ENCODE measurements at places on chromosomes 4 and X.

DNA sequence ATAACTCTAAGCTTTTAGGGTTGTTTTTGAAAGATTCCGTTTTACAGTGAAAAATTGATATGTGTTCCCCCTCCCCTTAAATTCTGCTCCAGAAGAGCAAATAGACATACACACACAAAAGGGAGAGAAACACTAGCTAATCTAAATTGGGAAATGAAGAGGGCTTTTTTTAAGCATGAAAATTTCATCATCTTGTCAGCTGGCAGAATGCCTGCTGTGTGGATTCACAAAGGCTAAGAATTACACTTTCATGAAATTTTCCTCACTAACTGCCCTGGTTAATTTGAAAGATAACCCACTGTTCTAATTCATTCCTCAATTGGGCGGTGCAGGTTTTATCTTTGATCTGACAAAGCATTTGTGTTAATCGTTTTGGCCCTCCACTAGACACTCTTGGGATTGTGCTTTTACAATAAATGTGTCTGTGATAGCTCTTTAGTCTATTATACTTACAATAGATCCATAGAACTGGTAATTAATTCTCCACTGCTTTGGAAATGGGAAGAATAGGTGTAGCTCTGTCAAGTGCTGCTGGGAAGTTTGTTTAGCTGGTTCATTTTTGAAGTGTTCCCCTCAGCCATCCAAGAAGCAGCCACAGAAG lies 152.9 kb downstream of the POLA1 start:
- DNase-seq = no peak

DNA sequence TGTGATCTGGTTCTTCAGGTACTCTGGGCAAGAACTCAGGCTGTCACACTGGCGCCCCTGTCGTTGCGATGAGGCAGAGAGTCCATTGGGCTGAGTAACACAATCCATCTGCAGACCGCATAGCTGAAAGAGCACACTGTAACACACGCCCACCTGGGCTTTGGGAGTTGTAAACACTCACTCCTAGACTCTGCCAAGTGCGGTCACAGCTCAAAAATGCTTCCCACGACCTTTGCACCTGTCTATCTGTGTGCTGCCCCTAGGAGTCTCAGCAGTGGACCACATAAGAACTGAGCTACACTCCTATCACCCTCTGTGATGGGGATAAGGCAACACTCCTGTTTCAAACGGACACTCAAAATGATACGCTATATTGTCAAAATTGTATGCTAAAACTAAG lies 2028.3 kb downstream of the PCDH7 start:
- no peak for DNase-seq

DNA sequence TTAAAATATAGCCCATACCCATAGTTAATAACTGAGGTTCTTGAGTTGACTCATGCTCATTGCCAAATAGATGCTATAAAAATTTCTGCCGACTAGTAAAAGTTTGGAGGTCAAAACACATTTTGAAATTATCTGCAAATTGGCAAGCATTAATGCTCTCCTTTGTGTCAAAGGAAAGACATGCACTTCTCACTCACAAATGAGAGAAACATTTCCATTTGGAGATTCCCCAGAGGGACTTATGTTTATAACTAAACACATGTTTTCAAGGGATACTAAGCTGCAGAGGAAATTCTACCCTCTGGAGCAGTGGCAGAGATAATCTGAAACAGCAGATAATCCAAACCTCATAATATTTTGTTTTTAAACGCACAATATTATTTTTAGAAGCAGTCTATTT lies 45.7 kb upstream of the CCDC160 start:
- DNase-seq = no peak

- no peak for DNase-seq
Measured at GRCh38 chr4:97185233-97185632, 958.0 kb downstream of the STPG2 start.

Measured in T-helper 9 cell (primary cell).